SW 1271 (cell line): ENCODE measurements at places on chromosomes 5 and 9.
A peak's percentile ranks its signal among the peaks of the same experiment; 100 is the strongest.

DNA sequence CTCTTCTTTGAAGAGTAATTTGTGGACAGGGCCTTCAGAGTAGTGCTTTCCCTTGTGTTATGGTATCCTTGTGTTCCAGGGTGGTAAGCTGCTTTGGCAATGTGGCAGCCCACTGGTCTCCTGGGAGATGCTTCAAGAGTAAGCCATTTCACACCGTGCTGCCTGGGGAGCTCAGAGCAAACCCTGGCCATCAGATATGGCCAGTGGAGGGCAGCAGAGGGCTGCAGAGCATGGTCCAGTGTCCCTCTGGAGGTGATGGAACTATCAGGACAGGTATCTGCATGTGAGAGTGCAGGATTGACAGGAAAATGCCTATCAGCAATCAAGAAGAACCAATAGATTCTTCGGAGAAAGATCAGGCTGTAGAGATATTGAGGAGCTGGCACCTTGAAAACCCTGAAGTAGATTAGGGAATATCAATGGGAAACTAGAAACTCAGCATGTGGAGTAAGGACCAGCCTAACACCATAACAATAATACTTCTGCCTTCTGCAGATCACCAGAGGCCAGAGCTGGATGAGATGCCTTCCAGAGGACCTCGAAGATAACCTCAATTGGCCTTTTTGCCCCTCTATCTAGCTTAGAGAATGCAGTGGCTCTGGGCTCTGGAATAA lies 90.8 kb downstream of the PLPPR1 start:
- DNase-seq = peak; percentile 25

DNA sequence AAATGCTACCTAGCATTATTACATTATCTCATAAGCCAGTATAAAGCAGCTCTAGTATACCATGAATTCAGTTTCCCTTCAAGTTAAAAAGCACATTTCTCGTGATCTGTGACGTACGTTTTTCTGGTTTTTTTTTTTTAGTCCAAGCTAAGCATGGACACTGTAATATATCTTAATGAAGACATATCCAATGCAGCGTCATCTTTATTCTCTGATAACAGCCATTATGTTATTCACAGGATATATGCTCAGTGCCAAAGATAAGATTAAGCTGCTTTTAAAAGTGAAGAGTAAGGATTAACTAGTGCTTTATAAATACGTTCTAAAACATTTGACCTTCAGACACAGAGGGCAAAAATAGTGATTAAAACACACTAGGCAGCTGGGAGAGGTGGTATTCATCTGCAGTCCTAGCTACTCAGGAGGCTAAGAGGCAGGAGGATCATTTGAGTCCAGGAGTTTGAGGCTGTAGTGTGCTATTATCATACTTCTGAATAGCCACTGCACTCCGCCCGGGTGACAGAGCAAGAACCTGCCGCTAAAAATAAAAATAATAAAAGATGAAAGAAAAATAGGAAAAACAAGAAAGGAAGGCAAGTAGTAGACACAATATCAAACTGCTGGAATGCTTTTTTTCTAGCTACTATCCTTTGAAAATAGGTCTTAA lies 7.7 kb downstream of the CSNK1A1 start:
- no peak for DNase-seq

DNA sequence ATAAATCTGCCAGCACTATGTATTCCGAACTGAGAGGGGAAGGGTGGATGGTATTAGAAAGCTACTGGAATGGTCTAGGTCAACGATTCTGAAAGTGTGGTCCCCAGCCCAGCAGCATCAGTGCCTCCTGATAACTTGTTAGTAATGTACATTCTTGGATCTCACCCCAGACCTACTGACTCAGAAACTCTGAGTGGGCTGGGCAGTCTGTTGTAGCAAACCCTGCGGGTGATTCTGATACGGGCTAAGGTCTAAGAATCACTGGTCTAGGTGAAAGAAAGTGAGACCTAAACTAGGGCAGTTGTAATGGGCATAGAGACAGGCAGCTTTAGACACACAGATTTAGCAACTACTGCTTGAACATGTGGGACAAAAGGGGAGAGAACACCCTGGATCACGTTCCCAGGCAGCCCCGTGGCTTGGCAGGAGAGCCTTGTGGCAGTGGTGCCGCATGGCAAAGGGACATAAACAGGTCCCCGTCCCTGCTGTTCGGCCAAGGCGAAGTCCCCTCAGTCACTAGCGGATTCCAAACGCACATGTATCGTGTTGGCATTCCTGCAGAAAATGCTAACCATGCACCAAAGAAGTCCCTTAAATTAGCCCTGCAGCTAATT lies 216.3 kb downstream of the TTLL11 start:
- DNase-seq = no peak

DNA sequence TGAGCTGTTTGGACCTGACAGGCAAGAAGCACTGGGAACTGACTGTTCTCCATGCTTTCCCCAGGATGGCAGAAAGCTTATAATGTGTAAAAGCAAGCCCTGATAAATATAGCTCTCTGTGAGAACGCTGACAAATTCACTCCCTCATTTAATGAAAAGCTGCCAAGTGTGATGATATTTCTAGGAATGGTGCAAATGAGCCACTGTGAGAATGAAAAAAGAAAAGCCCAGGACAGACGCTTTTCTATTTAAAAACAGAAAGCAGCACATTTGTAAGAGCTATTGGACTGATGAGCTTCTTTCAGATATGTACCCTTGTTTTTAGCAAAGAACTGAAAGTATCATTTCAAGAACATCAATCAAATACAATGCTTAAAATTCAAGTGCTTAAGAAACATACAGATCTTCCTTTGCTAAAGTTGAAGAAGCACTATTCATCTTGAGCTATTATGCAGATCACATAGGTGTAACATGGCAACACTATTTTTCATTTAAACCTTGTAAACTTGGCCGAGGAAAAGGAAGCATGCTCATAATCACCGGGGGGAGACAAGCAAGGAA lies 842.6 kb upstream of the ACO1 start:
- DNase-seq = no peak

DNA sequence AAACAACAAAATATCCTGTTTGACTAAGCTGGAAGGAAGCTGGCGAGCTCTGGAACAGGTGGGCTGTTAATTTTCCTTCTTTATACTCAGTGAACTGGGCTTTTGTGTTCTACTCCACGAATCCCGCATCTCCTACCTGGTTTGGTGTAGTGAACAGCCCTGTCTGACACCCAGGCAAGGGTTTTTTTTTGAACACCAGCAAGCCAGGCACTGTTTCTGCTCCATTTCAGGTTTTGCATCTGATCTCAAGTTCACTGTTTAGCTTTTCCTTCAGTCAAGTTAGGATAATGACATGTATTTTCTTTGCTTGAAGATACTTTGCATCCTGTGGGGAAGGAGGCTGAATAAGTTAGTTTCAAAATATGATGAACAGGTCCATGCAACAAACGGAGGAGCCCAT lies 204.5 kb downstream of the SEMA6A start:
- no peak for DNase-seq

DNA sequence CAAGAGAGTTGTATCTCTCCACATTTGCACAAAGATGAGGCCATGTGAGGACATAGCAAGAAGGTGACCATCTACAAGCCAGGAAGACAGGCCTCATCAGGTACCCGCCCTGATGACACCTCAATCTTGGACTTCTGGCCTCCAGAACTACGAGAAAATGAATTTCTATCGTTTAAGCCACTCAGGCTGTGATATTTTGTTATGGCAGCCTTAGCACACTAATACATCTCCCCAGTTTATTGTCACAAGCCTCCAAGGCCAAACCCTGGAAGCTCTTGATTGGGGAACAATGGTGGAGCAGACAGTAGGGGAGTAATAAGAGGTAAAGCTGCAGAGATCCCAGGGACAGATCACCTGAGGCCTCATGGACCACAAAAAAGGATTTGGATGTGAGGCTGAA lies 7.7 kb upstream of the P4HA2 start:
- DNase-seq = no peak

DNA sequence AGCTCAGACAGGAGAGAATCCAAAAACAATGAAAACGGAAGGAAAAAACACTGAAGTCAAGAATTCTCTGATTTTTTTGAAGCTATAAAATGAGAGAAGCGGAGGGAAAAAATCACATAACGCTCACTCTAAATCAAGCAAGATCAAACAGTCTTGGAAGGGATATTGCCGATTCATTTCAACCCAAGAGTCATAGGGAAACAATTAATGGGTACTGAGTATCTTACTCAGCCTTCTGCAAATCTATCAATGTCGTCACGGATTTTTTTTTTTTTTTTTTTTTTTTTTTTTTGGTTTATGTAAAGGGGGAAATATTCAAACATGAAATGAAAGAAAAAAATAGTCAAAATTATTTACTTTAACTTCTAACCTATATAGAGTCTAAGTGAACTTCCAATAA lies 9.5 kb downstream of the MEF2C start:
- no peak for DNase-seq

- peak; percentile 26 for DNase-seq
Measured at GRCh38 chr5:148687427-148687826, 33.1 kb upstream of the HTR4 start.

DNA sequence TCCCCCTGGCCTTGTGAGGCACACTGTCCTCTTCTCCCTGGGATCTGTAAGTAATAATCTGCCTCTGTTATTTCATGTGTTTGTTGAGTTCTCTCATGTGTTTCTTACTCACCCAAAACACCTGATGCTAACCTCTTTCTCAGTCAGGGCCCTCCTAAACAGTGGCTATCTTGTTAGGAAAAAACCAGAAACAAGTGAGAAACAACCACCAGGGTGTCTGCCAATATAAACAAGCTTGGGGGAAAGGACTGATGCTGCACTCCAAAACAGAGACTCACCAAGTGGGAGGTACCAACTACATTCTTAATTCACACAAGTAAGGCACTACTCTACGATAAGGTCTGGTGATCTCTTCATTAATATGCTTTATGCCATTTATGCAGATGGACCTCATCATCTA lies 564.4 kb downstream of the SEMA5A start:
- no peak for DNase-seq

DNA sequence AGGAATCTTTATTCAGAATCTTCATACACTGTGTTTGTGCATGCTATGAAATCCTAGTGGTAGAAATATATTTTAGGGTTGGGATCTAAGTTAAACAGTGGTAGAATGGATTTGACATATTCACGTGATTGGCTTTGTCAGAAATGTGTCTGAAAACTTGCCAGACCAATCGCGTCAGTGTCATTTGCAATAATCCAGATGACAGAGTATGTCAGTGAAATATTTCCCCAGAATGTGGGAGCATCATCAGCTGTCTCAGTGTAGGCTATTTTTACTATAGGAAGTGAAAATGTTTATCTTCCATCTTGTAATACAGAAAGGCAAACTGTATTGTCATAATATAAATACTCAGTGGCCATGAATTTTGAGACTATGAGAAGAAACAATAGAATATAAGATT lies 220.6 kb upstream of the EDIL3 start:
- DNase-seq = no peak

DNA sequence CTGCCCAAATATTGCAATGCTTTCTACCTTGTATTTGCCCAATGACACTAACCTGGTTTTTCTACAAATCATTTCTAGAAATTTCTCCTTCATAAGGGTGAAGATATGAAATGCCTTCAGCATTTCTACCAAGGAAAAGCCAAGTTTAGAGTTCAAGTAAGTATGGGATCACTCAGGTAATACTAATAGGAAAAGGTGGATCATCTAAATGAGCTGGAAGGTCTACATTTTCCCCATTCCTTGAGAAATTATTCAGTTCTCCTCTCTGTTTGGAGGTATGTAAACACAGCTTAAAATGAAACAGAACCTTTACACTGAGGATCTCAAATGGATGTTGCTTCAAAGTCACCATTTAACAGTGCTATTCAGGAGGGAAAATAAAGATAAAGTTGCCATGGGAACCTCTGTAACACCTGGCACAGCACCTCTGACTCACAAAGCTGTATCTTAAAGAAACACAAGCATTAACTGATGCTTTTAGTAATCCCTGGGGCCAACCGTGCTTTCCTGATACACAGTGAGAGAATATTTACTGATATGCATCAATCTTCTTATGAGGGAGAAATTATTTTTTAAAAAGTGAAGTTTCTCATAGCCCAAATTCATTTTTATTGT lies 161.3 kb downstream of the DRD1 start:
- no peak for DNase-seq

DNA sequence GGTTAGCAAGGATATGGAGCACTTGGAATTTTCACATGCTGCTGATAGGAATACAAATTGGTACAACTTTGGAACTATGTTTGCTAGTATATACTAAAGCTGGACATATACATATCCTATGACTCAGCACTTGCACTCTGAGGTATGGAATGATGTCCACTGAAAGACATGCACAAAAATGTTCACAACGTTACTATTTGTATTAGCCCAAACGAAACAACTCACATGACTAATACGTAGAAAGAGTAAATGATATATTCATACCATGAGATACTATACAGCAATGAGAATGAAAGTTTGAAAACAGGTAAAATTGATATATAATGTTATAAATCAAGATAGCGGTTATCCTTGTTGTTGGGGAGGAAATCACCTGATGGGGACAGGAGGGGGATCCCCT lies 45.5 kb upstream of the CDC42SE2 start:
- no peak for DNase-seq

DNA sequence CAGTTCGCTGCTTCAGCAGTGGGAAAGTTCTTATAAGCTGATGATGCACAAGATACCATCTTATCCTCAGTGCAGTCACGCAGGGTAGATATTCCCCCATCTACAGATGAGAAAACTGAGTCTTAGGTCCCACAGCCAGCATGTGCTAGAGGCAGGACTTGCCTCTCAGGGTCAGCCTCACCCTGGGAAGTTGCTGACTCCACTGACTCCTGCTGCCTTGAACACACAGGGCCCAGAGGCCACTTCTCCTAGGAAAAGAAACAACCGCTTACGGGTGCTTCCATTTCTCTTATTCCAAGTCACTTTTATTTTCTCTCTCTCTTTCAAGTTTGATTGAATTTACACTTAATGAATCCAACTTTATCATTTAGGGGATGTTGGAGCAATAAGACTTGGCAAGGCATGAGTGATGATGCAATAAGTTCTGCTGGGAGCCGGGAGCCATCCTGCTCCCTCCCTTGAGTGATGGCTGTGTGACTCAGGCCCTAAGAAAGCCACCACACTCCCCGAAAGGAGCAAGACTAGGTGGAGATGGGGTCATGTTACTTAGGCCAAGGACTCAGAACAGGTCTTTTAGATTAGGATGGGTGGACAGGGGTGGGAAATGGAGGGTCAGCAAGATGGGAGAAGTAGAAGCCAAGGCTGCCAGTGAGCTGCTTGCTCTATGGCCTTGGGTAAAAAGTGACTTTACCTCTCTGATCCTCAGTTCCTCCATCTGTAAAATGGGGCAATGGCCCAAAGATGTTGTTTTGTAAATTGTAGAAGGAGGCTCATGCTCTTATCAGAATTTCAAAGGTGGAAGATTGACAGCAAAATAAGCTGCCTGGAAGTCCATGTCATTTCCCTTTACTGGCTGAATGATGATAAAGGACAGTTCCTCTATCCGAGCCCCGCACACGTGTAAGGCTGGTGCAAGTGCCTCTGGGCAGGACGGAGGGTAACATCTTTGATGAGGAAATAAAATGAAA lies 67.4 kb upstream of the ZNF618 start:
- peak; percentile 10 for DNase-seq

DNA sequence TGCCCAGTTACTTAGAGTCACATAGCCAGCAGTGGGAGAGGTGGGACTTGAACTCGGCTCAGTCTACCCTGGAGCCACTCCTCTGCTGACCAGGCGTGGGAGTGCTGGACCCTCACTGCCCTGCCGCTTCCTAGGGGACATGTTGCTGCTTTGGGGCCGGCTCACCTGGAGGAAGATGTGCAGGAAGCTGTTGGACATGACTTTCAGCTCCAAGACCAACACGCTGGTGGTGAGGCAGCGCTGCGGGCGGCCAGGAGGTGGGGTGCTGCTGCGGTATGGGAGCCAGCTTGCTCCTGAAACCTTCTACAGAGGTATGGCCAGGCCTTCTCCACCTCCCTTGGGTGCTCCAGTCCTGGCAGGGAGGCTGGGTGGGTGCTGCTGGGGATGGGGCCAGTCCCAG lies 3.4 kb upstream of the CACFD1 start:
- DNase-seq = no peak
